Activated T-helper 9 cell treated with anti-CD3 and anti-CD28 coated beads, Interleukin-2, amount 50 U/mL, for 16 hours (primary cell): ENCODE measurements at places on chromosomes 4 and X.
A peak's percentile ranks its signal among the peaks of the same experiment; 100 is the strongest.

GRCh38 chrX:69618803-69619202 lies 2.9 kb downstream of the EDA start:
- no peak for DNase-seq

DNA sequence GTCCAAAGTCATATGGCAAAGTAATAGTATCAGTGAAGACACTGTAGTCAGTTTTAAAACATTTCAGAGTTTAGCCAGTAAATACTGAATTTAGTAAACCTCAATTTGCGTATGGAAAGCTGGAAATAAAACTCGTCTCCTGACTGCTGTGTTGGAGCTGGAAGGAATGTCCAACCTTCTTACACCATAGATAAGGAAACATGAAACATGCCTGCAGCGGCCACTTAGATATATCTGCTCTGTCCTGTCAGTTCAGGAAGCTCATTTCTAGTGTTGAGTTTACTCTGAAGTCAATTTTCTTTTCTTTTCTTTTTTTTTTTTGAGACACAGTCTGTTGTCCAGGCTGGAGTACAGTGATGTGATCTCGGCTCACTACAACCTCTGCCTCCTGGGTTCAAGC lies 21.2 kb downstream of the ARHGAP10 start:
- no peak for DNase-seq

GRCh38 chr4:101911616-101912015 lies 121.1 kb downstream of the BANK1 start:
- DNase-seq: no peak

DNA sequence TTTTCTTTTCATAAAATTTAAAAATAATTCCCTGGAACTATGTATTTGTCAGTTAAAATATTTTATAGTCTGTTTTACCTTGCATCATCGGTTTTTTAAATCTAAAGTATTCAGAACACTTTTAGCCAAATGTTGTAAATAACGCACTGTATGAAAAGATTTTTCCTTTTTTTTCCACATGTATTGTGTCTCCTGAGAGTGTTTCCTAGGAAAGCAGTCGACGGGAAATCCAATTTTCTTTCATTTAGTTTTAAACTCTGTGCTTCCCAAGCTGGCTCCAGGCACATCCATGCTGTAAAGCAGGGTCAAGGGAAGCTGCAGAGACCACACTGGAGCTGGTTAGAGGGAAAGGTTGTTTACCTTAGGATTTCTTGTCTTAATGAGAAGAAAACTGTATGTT lies 1724.3 kb upstream of the TENM3 start:
- no peak for DNase-seq

GRCh38 chr4:145055533-145056257 lies 42.3 kb downstream of the ANAPC10 start:
- DNase-seq: no peak

GRCh38 chr4:57109847-57110639 lies at the start of gene IGFBP7:
TSS of gene IGFBP7 (minus strand) at chr4:57110385. CDS start at chr4:57110351, 34 bp downstream.
- no peak for DNase-seq

DNA sequence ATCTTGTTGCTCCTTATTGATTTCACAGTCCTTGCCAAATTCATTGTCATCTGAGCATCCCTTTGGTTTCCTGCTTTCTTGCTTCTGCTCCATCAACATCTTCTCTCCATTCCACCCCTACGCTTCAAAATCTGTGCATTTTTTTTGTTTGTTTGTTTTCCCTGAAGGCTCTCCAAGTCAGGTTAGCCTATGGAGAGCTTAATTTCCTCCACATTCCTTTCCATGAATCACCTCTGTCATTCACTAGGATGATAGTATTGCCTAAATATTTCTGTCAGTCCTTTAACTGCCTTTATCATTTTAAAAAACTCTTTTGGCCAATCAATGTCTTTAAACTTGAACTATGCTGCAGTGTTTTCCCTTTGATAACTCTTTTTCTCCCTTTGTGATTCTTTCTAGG lies 67.7 kb downstream of the PPARGC1A start:
- DNase-seq: no peak

DNA sequence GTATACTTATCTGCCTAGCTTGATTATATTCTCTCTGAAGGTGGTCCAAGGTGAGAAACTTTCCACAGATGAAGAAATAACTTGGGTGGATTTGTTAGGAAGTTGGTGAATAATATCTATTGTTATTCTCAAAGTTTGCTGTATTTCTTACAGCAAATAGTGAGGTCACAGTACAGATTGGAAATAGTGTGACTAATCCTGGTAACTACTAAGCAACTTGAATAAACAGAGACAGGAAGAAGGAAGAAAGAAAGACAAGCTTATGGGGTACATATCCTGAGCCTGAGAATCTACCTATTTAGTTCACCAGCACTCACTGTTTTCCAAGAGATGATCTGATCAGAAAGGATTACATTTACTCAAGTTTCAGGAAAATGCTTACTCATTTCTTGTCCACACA lies 1416.1 kb downstream of the RPA4 start:
- no peak for DNase-seq

GRCh38 chr4:124980276-124980752 lies 267.8 kb upstream of the ANKRD50 start:
- DNase-seq: no peak

DNA sequence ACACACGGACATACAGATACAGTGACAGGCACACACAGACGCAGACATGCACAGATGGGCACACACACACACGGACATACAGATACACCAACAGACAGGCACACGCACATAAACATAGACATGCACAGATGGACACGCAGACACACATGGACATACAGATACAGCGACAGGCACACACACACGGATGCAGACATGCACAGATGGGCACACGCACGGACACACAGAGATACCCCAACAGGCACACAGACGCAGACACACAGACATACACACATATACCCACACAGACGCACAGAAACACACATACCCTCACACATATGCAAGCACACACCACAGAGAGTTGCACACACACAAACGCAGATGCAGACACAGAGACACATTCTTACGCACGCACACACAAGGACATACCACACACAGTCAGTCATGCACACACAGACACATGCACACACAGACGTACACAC lies 24.4 kb upstream of the SLC25A6 start:
- DNase-seq: no peak

GRCh38 chr4:162115333-162115732 lies 48.5 kb downstream of the FSTL5 start:
- no peak for DNase-seq

DNA sequence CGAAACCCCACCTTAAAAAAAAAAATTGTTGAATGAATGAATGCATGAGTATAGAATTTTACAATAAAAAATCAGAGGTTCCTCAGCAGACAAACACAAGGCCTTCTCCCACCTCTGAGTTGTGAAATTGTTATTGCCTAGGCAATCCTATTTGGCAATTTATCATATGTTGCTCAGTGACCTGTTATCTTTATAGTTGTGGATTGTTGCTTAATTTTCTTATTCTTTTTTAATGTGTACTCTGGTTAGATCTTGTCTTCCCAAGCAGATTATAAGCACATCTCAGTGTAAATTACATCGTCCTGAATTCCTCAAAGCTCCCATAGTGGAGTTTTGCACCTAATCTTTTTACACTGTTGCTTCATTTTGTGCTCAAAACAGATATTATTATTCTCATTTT lies 71.9 kb downstream of the RBM47 start:
- DNase-seq: no peak

DNA sequence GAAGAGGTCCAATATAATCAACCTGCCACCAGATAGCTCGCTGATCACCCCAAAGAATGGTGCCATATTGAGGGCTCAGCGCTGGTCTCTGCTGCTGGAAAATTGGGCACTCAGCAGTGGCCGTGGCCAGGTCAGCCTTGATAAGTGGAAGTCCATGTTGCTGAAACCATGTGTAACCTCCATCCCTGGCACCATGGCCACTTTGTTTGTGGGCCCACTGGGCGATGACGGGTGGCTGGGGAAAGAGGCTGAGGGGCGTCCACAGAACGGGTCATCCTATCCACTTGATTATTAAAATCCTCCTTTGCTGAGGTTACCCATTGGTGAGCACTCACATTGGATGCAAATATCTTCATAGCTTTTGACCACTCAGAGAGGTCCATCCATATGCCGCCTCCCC lies 7.7 kb downstream of the F8A2 start:
- no peak for DNase-seq

DNA sequence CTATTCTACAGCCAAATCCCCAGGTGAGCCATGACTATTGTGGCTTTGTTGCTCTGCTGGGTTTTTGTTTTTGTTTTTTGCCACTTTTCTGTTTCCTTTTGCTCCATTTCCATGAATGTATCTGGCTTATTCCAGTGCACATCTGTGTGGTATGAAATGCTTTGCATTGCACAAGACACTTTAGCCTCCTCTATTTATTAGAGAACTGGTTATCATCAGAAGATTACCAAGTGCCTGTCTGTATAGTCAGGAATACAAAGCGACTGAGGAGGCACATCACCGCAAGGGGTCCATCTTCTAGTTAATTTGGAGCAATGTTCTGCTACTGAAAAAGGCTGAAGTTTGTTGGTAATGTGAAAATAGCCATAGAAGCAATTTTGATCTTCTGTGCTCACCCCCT lies 120.8 kb downstream of the DCLK2 start:
- DNase-seq: no peak

DNA sequence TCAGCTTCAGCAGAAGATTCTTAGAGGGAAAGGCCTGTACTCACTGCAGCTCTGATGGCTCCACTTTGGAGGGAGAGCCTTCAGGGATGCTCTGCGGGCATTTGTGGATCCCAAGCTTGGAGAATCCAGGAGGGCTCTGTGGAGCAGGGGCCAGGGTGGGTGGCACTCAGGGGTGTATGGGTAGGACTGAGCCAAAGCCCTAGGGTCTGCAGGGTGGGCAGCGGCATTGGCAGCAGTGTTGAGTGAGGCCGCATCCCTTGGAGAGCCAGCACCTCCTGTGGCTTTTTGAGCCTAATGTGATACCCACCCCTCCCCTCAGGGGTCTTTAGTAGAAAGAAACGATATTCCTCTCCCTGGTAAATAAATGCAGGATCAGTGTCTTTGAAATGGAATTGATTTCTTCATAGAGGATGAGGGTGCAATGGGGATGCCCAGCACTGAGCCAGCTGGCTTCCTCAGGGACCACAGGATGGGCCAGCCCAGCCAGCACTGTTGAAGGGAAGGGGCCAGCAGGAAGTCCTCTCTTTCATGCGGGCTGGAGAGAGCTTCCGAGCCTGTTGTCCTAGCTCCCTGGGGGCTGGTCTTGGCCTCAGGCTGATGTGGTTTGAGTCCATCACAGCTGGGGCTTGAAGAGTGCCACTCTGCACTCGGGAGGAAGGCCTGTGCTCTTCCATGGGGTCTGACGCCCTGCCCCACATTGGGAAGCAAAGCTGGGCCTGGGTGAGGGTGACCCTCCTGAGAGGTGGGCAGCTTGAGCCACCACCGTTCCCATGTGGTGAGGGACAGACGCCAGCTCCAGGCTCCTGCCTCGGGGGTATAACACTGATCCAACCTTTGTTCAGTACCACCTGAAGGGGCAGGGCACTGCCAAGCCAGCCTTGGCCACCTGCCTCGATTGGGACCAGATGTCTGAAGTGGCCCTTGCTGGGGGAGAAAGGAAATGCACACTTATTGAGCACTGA lies 49.5 kb downstream of the PSAPL1 start:
- no peak for DNase-seq

GRCh38 chrX:152619897-152620296 lies 17.8 kb upstream of the GABRQ start:
- no peak for DNase-seq

- DNase-seq: no peak
Measured at GRCh38 chr4:182015893-182016292, 227.3 kb upstream of the TENM3 start.

GRCh38 chr4:56085275-56085674 lies 136.5 kb downstream of the CEP135 start:
- no peak for DNase-seq

- DNase-seq: no peak
Measured at GRCh38 chr4:7324651-7325121, 110.0 kb downstream of the PSAPL1 start.

GRCh38 chrX:9532349-9532748 lies 67.5 kb downstream of the TBL1X start:
- no peak for DNase-seq

- no peak for DNase-seq
Measured at GRCh38 chr4:130424211-130424610, 1328.3 kb downstream of the C4orf33 start.

DNA sequence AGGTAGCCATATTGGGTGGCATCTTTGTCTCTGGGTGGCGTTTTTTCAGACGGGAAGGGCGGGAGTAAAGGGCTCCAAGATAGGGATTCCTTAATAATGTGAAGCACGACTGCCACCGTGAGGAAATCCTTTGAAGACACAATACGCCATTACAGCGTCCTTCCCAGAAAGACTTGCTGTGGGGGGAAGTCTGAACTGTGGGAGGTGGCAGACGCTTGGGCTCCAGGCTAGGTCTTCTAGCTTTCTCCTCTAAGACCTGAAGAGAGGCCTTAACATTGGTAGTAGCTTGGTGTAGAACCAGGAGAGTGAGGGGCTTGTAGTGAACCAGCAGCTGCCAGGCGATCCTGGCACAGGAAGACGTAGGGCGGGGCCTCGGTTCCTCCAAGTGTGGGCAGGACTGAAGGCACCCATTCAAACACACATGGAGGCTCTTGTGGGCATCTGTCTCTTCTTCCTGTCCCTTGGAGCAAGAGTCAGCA lies 197.3 kb downstream of the OR13H1 start:
- peak; percentile 66 for DNase-seq

- no peak for DNase-seq
Measured at GRCh38 chrX:134377537-134377936, 82.4 kb upstream of the HPRT1 start.

DNA sequence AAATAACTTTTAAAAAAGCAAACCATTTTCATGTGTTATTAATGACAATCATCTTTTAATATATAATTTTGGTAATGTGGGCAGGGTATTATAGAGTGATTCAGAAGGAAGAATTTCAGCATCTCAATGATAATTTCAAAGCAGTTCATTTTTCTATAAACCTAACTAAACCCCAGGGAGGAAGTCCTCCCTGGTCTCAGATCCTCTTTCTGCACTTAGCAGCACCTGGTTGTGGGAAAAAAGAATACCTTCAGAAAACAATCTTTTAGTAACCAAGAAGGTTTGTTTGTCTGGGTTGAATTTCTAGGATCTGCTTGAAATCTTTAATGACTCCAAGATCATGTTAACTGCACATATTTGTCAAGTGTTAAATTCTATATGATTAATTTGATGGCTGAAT lies 29.9 kb downstream of the DKK2 start:
- no peak for DNase-seq

DNA sequence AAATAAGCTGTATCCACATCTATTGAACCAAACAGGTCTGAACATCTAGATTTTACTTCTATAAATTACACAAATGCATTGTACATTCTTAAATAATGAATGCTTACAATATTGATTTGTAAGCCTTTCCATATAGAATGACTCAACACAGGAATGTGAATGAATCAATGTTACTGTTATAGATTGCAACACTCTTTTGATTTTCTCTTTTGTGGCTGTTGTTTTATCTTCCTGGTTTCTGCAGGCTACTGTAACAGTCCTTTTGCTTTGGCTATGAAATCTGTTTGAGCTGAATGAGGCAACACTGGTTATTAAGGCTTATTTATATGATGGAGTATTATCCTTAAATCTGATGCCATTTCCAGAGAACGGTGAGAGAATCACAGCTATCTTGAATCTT lies 49.5 kb downstream of the GPR50 start:
- no peak for DNase-seq
